Fibroblast of the conjunctiva (primary cell): ENCODE measurements at places on chromosomes 3 and 15.

GRCh38 chr3:42216302-42216701, 49.7 kb downstream of the CCK start:
- no peak for DNase-seq

DNA sequence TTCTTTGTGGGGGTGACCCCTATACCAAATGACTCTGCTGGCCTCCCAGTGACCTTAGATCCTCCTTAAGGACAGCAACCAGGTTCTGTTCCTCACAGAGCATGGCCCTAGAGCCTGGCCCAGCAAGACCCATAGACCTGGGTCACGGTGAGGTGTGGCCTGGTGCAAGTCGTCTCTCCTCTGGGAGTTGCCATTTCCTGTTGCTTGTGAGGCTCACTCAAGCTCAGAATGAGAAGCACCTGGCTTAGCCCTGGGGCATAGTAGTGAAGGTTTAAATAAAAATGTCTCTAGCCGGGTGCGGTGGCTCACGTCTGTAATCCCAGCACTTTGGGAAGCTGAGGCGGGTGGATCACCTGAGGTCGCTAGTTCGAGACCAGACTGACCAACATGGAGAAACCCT, 131.3 kb downstream of the SMAD6 start:
- no peak for DNase-seq

DNA sequence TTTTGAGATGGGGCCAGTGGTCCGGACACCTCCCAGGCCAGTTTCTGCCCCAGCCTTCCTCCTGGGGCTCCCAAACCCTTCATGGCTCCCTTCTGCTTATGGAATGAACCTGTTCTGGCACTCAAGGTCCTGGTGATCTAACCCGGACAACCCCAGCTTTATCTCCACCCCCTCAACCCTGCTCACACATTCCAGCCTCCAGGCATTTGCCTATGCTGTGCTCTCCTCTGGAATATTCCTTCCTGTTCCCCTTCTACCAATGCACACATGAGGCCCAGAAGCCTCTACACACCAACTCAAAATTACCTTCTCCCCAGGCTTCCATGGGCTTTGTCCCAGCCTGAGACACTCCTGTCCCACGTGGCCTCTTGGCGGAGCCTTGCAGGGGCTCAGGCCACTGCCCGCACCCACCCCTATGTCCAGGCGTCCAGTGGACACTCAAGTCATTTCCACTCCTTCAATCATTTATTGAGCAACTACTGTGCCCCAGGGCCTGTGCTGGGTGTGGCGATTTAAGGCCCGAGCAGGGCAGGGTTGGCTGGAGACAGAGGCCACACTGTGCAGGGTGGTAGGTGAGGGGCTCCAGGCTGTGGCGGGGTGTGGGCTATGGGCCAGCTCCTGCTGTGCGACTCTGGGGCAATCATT, 18.8 kb downstream of the PLXND1 start:
- DNase-seq, result no peak

DNA sequence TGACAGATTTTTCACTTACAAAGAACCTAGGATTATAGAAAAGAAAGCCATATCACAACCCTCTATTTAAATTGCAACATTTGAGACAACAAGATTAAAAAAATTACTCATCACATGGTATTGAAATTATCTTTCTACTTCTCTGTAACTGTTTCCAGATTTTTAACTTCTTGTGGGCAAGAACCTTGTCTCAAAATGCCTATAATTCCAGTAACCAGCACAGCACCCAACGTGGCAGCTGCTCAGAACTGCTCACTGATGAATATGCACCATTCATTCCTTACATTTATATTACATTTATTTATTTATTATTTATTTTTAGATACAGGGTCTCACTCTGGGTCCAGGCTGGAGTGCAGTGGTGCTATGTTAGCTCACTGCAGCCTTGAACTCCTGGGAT, 216.1 kb downstream of the THRB start:
- DNase-seq, result no peak

GRCh38 chr3:151479452-151479851, 18.6 kb upstream of the IGSF10 start:
- DNase-seq, result no peak

DNA sequence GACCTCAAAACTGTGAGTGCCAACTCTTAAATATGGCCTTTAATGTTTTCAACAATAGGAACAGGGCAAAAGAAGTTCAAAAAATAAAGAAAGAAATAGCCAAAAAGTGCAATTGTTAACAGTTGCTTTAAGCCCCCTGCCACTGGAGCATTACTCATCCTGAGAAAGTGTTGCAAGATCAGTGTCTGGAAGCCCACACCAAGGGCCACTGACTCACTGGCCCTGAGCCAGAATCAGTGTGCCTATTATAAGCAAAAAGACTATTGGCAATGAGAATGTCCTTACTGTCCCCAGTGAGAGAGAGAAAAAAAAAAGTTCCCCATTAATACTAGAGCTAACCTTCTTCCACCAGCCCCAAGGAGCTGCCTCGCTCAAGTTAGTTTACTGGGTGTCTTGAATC, 480.1 kb upstream of the ZNF385D start:
- no peak for DNase-seq

DNA sequence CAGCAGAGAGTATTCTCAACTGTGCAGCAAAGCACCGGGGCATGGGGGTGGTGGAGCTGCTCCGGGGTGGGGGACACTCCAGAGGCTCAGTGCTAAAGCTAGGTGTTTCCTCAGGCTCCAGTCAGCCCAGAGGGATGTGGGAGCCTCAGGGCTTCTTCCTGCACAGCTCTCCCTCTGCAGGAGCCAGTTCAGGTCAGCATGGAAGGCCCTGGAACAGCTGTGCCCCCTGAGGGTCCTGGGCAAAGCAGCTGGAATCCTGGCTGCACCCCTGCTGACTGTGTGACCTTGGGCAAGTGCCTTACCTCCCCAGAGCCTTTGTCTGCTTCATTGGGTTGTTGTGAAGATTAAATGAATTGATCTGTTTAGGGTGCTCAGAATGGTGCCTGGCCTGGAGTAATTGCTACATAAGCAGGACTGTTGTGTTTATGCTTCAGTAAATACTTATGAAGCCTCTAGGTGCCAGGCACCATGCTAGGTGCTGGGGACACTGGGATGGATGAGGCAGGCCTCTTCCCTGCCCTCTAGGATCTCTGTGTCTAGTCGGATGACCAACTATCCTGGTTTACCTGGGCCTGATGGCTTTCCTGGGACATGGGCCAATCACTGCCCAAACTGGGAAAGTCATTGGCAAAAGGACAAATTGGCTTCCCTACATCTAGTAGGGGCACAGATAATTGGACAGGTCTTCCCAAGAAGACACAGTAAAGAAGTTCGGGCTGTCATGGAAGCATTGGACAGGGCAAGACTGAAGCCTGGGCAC, 64.2 kb upstream of the LCTL start:
- no peak for DNase-seq

- no peak for DNase-seq
These were observed 63.2 kb downstream of the DLG1 start for GRCh38 chr3:197234947-197235914.

- peak; percentile 45 for DNase-seq
These were observed 120.5 kb downstream of the XXYLT1 start for GRCh38 chr3:195150181-195151118.

- DNase-seq, result peak; percentile 21
These were observed 117.1 kb downstream of the CHDH start for GRCh38 chr3:53729159-53729558.

GRCh38 chr3:188067932-188068331, 86.0 kb upstream of the LPP start:
- DNase-seq, result no peak

- no peak for DNase-seq
These were observed 54.1 kb downstream of the DCAF1 start for GRCh38 chr3:51445544-51446280.

- DNase-seq, result peak; percentile 10
These were observed 142.6 kb upstream of the CFAP20DC start for GRCh38 chr3:59192473-59192872.

DNA sequence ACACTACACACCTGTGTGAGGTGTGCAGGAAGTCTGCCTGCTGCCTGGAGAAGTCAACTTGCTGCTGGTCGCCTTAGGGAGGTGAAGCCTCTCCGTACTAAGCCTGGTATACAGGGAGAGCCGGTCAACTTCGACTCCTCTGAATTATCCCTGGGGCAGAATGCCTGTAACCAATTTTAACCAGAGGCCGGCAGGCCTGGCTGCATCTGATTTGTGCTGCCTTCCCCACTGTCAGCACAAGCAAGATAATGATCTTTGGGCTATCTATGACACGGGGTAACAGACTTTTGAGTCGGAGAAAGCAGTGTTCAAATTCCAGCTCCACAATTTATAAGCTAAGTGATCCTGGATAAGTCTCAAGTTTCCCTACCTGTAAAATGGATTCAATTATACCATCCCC, 42.3 kb downstream of the MAGEF1 start:
- DNase-seq, result no peak

- no peak for DNase-seq
These were observed 54.5 kb downstream of the TMEM41A start for GRCh38 chr3:185444329-185444728.

GRCh38 chr3:195115600-195116406, 155.2 kb downstream of the XXYLT1 start:
- no peak for DNase-seq

- no peak for DNase-seq
These were observed 25.1 kb upstream of the CTDSPL start for GRCh38 chr3:37836589-37836988.

DNA sequence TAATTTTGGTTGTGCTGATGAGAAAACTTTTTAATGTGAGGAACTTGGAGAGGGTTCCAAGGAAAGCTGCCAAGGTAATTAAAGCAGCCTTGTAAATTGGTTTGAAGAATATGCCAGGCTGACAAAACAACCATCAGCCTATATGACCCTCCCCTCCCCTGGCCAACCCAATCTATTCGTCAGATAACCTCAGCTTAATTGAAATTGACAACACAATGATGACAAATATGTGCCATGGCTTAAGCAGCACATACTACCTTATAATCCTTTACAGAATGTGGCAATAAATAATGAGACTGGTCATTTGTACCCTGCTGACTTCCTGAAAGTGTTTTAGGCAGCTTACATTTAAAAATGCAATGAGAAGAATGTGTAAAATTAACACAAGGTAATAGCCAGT, 118.2 kb downstream of the EFHB start:
- DNase-seq, result no peak

DNA sequence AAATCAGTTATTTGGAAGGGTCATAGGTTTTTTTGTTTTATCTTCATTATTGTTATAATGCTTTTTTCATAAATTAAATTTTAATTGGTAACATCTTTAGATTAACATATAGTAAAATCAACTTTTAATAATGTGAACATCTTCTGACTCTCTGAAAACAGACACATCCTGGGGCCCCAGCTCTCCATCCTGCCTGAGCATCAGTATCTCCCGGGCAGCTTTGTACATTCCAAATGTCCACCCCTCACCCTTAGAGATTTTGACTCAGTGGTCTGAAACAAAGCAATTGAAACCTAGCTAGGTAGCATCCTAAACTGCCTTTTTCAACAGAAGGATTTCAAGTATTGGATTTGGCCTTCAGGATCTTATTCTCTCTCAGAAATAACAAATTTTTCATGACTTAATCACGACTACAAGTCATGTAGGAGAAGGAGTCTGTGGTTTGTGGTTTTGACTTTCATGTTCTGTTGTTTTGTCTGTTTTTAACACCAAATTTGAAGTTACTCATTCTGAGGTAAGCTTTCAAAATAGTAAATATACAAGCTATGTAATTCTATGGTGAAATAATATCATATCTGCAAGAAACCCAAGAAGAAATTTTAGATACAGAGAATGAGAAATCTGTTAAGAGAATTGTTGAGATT, 147.3 kb upstream of the UBE2E2 start:
- peak; percentile 22 for DNase-seq

- DNase-seq, result no peak
These were observed 230.9 kb upstream of the RORA start for GRCh38 chr15:61459785-61460707.

DNA sequence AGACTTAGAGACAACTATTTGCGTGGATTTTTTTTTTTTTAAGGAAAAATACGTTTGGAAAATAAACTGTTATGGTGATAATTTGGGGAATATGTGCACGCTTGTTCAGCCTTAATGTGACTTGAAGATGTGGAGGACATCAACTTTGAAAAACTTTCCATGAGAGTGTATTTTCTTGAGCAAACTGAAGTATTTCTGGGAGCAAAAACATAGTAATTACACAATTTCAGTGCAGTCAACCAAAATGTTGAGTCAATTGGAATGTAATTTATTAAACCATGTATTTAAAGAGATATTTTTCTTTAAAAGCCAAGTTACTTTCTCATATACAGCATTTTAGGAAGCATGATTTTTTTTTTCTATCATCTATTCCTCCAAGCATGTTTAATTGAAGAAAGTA, 80.3 kb upstream of the FLNB start:
- DNase-seq, result no peak

GRCh38 chr15:39748276-39748675, 34.4 kb downstream of the FSIP1 start:
- DNase-seq, result no peak

GRCh38 chr3:36540888-36541518, 160.7 kb downstream of the STAC start:
- DNase-seq, result peak; percentile 12

DNA sequence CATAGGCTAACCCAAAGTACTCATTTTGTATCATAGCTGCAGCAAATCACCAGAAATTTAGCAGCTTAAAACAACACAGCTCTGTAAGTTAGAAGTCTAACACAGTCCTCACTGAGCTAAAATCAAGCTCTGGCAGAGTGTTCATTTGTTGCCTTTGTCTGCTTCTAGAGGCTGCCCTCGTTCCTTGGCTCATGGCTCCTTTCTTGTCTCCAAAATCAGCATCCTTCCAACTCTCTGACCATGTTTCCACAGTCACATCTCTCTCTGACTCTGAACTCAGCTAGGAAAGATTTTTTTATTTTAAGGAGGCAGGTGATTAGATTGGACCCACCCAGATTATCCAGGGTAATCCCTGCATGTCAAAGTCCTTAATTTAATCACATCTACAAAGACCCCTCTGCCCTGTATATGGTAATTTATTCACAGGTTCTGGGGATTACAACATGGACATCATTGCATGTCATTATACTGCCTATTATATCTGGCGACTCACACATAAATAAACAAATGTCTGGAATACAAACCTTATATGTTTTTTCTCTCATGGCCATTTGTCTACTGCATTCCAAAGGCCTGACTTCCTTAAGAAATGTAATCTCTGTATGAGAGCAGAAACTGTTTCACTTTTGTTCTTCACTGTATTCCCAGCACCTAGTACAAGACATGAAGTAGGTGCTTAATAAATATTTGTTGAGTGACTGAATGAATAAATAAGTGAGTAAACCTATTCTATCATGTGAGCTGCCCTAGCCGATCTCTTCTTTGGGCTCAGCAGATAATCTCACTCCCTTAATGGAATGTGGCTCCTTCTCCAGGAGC, 15.1 kb upstream of the UACA start:
- no peak for DNase-seq

DNA sequence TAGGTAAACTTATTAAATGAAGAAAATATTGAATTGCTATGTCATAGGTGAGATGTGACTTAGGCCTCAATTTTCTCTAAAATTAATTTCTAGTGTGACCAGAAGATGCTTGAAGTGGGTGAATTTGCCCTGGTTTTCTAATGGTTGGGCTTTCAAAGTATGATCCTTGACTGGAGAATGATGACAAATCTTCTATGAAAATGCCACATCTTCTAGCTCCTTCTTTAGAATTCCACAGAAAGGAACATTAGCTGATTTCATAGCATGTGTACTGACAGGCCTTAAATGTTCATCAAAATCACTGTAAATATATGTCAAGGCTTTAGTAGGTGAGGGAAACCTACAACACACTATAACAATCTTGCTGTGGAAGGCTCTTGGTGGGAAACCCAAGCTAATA, 8.9 kb downstream of the ABI3BP start:
- no peak for DNase-seq
